Omental fat pad (tissue), 4 donors: ENCODE measurements at places on chromosomes 3 and 15. TPM values are rescaled to one million over a fixed set of nuclear protein-coding genes. Genes with fewer than 3 reads are reported as not detected.

Gene DAZL
- not detected for total RNA-seq

Gene KBTBD8
- 0.84 TPM for total RNA-seq

Gene EXD1
- not detected for total RNA-seq

Gene LRRC2
- 5.4 TPM for total RNA-seq

Gene ARNT2
- 7.4 TPM for total RNA-seq

Gene HDGFL3
- 35.3 TPM for total RNA-seq

Gene SNX22
- 1.2 TPM for total RNA-seq

Gene EIF2A
- total RNA-seq = 153 TPM

Gene FBXO40
- total RNA-seq = not detected

Gene FAM240A
- not detected for total RNA-seq

Gene SRP14
- 292 TPM for total RNA-seq

Gene ULK3
- 48.3 TPM for total RNA-seq

Gene KNL1
- total RNA-seq = 0.95 TPM

Gene SMCO1
- total RNA-seq = not detected

Gene DNAH1
- total RNA-seq = 24.9 TPM

Gene SCN11A
- total RNA-seq = 0.36 TPM

Gene STARD9
- 77.1 TPM for total RNA-seq

Gene PLSCR2
- not detected for total RNA-seq

Gene GRIP2
- total RNA-seq = 1.6 TPM

Gene IVD
- total RNA-seq = 48.6 TPM

Gene ADPGK
- total RNA-seq = 93.2 TPM

Gene GCNT3
- not detected for total RNA-seq

Gene CASR
- total RNA-seq = not detected

Gene RNF7
- 81.7 TPM for total RNA-seq

Gene TUSC7
- not detected for total RNA-seq

Gene KLF15
- 64.6 TPM for total RNA-seq

Gene EAF2
- total RNA-seq = 5.7 TPM

Gene PCOLCE2
- total RNA-seq = 238 TPM

Gene CCRL2
- 6.8 TPM for total RNA-seq

Gene APBA2
- total RNA-seq = 3.0 TPM

Gene CP
- total RNA-seq = 24.3 TPM

Gene SLC24A5
- total RNA-seq = not detected

Gene COL6A5
- not detected for total RNA-seq

Gene ADCY5
- 14.0 TPM for total RNA-seq

Gene CEP63
- 24.6 TPM for total RNA-seq

Gene IL17RD
- 13.2 TPM for total RNA-seq

Gene SLC9A9
- total RNA-seq = 39.6 TPM

Gene CD276
- total RNA-seq = 103 TPM

Gene CD200R1
- total RNA-seq = 4.3 TPM

Gene PLCB2
- 35.1 TPM for total RNA-seq

Gene GABRR3
- not detected for total RNA-seq

Gene FRMD5
- total RNA-seq = not detected

Gene ZDHHC19
- total RNA-seq = not detected

Gene SI
- total RNA-seq = not detected

Gene STRA6
- total RNA-seq = not detected

Gene PRSS50
- not detected for total RNA-seq

Gene HTR3E
- not detected for total RNA-seq

Gene ABTB1
- total RNA-seq = 24.7 TPM

Gene SPINT1
- 16.2 TPM for total RNA-seq

Gene ARPIN
- total RNA-seq = 14.9 TPM

Gene CDHR4
- total RNA-seq = 6.0 TPM

Gene CFAP91
- 2.3 TPM for total RNA-seq

Gene FBXL22
- 2.8 TPM for total RNA-seq
